Stimulated activated CD8-positive, alpha-beta memory T cell treated with anti-CD3 and anti-CD28 coated beads, Interleukin-12 subunit alpha, Interleukin-12 subunit beta, amount 100 ng/mL, for 4 hours (primary cell): ENCODE measurements at places on chromosomes 12 and 14.

DNA sequence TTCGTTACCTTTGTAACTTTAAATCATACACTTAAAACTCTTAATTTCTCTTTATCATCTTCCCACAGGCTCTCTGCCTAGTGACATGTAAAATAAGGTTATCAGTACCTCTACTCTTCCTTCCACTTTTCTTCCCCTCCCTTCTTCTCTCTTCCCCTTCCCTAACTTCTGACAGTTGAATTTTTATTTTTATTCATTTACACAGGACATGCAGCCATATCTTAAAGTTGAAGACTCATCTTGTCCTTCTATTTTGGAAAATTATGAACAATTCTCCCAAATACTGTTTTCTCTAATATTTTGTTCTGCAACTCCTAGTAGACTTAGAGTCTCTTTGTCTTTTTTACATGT is 263.9 kb downstream of the FBXL14 start:
- no peak for DNase-seq

- no peak for DNase-seq
These were observed 260.3 kb downstream of the ADGRD1 start for GRCh38 chr12:131213896-131214442.

- no peak for DNase-seq
These were observed 53.7 kb upstream of the INSM2 start for GRCh38 chr14:35480119-35480769.

DNA sequence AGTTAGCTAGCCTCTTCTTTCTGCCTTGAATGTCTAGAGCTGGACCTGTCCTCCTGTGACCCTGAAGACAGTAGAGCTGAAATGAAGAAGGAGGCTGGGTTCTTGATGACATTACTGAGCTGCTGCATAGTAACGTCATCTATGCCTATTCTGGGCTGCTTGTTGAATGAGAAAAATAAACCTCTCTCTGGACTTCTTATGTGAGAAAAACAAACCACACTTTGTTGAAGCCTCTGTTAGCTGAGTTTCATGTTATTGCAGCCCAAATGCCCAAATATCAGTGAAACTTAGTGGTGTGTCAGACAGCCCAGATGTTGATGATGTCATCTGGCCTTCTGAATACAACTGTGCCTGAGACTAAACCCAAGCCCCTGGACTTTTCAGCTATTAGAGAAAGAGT is 67.0 kb upstream of the MAX start:
- DNase-seq = no peak

DNA sequence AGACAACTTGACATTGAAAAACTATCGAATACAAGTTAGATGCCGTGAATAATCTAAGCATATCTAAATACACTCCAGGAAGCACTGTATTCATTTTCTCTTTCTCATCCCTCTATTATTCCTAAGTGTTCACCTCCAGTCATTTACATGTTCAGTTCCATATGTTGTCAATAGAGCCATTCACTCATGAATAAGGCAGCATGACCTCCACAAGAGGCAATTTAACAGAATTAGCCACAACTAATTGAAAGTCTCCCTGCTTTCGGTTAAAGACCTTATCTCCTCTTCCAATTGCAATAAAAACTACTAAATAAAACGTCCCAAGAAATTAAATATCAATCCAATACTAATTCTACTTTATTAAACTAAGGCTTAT is 1.8 kb downstream of the LRIG3 start:
- DNase-seq = no peak

DNA sequence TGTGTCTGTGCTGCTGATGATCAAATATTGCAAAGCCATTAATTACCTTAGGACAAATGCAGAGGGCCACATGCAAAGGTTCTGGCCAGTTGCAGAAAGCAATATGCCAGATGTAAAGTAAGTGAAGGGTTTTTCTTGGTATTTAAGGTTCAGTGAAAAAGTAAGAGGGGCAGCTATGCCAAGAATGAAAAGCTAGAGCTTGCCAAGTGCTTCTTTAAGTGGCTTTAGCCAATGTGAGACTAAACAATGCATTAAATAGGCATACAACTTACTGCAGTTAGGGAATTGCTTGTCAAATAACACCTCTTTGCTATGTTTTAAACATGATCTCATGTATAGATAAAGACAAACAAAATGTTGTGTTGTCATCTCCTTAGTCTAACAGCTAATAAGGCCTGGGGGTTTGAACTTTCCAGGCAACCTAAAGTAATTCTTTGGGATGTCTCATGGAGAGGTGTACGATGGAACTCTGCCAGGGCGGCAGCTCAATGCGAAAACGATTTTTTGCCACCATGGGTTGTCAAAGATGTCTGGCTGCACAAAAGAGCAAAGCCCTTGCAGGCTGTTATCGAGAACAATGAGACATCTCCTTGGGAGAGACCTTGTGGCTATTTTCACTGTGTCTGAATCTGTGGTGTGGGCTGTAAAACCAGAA is 12.0 kb downstream of the IGF1 start:
- DNase-seq = no peak

GRCh38 chr12:97017213-97017612 is 110.2 kb downstream of the NEDD1 start:
- DNase-seq = no peak

GRCh38 chr12:47377414-47378221 is 297.9 kb upstream of the AMIGO2 start:
- DNase-seq = no peak

DNA sequence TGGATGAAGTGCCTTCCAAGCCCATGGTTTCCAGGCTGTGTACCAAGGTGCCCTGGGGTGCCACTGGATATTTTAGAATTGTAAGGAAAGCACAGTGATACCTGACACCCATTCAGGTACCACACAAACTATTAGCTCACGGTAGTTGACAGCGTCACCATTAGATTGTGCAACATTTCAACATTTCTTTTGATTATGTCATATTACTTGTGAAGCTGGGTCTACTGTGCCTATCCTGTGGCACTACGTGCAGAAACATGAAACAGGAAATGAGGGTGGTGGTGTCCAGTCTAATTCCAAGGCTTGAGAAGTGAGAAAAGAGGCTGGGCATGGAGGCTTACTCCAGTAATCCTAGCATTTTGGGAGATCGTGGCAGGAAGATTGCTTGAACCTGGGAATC is 75.5 kb upstream of the CPM start:
- DNase-seq = no peak

GRCh38 chr14:84465880-84466279 is 1064.1 kb upstream of the FLRT2 start:
- no peak for DNase-seq

DNA sequence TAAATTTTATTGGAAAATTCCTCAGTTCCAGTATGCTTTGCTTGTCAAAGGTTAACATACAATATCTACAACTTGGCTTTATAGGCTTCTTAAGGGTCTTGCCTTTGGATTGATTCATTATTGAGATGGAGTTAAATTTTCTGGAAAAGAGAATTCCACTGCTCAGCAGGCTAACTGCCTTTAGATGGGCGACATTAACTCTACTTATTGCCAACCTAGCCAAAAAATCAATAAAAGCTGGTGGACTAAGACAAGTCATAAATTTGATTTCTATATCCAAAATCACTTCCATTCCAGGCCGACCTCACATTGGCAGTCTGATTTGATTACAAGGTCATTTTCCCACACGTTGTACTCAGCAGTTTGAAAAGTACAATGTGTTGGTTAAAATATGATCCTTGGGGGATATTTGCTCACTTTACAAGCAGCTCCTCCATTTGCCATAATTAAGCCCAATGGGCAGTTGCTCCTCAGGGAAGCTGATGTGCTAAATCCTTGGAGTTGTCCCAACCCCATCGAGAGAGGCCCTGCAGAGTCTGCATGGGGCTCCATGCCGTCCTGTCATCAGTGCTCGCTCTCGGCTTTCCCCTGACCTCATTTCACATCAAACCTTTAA is 36.1 kb upstream of the CRY1 start:
- DNase-seq = no peak

DNA sequence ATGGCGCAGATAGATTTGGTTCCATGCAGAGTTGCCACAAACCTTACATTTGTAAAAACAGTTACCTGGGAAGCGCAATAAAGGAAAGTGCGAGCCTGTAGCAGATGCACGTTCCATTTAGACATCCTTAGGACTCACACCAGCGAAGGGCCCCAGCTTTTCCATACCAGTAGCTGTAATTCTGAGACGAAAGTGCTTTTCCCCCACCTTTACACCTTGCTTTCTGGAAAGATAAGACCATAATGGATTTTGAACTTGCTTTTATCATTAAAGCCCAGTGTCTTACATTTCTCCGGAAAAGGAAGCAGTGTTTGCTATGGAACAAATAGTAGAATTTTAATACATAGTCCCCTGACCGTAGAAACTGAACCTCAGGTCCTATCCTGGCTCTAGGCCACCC is 616 bp upstream of the CCDC77 start:
- DNase-seq = no peak

DNA sequence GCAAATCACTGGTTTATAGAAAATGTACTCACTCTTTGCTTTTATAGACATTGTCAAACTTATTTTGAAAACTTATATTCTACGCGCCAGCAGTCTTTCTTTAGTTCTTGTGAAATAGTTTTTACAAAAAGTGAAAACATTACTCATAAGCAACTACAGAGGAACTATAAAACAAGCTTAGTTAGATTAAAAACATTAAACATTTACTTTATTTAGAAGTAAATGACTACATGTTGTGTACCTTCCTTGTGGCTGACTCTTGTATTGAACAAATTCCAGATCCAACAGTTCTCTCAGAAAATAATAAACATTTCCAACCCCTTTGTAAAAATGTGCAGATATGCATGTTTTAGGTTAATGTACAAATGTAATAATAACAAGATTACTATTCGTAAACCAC is 198.5 kb downstream of the SOX5 start:
- no peak for DNase-seq

- DNase-seq = no peak
These were observed 80.2 kb downstream of the NCOR2 start for GRCh38 chr12:124487066-124487833.

DNA sequence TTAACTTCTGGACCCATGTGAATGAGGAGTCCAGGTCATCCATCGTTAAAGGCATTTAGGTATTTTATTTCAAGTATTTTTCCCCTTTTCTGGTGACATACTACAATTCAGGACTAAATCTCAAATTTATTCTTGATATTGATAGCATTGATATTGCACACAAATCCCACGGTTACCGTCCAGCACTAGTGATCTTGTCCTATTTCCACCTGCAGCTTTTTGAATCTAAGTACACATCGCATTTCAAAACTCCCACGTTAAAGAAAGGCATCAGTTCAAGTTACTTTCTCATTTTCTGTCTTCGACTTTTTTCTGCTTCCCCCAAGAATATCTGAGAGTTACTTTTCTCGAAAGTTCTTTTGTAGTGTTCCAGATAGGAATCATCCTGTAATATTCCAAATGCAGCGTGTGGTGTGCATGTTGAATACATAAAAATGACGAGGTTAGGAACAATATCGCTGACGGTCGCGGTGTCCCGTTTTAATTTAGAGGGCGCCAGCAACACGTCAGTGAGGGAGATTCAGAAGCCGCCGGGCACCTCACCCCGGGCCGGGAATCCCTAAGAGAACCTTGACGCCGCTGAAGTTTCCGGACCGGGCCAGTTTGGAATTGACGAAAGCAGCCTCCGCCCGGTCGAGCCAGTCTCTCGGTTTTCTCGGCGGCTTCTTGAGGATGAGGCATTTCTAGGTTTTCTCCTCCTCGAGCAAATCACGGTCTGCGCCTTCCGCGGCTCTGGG is 569 bp upstream of the RGS6 start:
- DNase-seq = no peak

DNA sequence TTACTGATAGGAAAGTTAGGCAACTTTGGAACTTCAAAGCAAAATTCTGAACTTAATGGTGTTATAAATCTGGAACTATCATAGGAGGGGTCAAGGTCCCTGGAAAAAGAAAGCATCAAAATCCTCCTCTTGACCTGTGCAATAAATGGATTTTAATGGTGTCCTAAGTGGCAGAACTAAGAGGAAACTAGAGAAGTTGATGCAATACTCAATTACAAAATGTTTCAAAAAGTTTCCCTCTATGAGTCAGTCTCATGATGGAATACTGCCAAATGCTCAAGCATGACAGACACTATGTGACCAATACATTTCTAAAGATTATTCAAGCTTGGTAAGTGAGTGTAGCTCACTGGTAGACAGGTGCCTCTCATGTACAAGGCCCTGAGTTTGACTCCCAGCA is 47.7 kb upstream of the ERGIC2 start:
- DNase-seq = no peak

- no peak for DNase-seq
These were observed 2.0 kb downstream of the CCDC198 start for GRCh38 chr14:57491640-57492039.

DNA sequence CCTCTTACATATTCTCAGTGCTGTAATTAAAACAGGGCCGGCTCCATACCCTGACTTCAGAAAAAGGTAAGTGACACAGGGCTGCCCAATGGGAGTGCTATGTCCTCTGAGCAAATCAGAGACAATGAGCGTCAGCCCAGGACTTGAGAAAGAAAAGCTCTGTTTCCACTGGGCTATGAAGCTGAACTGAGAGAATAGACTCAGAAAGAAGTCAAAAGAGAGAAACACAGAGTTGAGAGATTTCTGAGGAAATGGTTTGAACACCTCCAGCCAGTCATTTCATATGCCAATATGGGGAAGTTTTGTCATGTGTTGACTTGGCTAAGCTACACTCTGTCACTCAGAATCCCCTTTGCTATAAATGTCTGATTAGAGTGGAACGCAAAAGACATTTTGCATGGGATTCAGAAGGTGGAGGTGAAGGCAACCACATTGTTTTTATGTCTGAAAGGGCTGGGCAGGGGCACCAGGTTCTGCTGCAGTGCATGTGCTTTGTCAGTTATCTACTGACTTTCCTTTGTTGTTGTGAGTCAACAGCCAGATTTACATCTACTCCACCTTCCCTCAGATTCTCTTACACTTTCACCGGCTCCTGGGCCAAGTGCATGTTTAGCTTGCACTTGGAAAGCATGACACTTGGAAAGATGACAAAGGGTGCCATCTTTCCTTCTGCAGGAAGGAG is 313.3 kb downstream of the DUSP6 start:
- DNase-seq = no peak

DNA sequence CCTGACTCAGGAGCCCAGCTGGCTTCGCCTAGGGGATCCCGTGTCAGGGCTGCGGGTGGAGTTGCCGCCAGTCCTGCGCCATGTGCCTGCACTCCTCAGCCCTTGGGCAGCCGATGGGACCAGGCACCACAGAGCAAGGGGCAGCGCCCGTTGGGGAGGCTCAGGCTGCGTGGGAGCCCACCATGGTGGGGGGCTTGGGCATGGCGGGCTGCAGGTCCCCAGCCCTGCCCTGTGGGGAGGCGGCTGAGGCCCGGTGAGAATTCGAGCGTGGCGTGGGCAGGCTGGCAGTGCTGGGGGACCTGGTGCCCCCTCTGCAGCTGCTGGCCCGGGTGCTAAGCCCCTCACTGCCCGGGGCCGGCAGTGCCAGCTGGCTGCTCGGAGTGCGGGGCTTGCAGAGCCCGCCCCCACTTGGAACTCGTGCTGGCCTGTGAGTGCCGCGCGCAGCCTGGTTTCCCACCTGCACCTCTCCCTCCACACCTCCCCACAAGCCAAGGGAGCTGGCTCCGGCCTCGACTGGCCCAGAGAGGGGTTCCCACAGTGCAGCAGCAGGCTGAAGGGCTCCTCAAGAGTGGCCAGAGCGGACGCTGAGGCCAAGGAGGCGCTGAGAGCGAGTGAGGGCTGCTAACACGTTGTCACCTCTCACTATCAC is 135.1 kb upstream of the SEL1L start:
- DNase-seq = no peak

GRCh38 chr12:8077207-8077606 is 4.9 kb upstream of the NECAP1 start:
- no peak for DNase-seq

- DNase-seq = no peak
These were observed 17.1 kb downstream of the GSC start for GRCh38 chr14:94752591-94753436.

- DNase-seq = no peak
These were observed 30.3 kb upstream of the ESR2 start for GRCh38 chr14:64324461-64324860.
